Placental pericyte (primary cell): ENCODE measurements at places on chromosomes 5 and 9. TPM values are rescaled to one million over a fixed set of nuclear protein-coding genes. Genes with fewer than 3 reads are reported as not detected.

The ROR2 gene
- total RNA-seq, result 10.3 and 43.3 TPM in 2 replicates

The LOX gene
- total RNA-seq, result 92.5 and 218 TPM in 2 replicates

The CATSPER3 gene
- total RNA-seq, result 0.43 TPM in 1 of 2 replicates, not detected in the other

The CRHBP gene
- total RNA-seq, result 1.0 TPM in 1 of 2 replicates, not detected in the other

The SOX30 gene
- total RNA-seq, result under 0.01 TPM in 1 of 2 replicates, not detected in the other

The CCDC192 gene
- not detected in 2 replicates for total RNA-seq

The SEC24A gene
- 32.4 and 48.7 TPM in 2 replicates for total RNA-seq

The FCN1 gene
- total RNA-seq, result not detected in 2 replicates

The VDAC1 gene
- total RNA-seq, result 206 and 364 TPM in 2 replicates

The SPATA6L gene
- 0.22 and 0.43 TPM in 2 replicates for total RNA-seq

The ADAMTS13 gene
- total RNA-seq, result 0.57 and 0.88 TPM in 2 replicates

The ARAP3 gene
- 6.1 and 20.0 TPM in 2 replicates for total RNA-seq

The CHSY3 gene
- 8.3 and 15.6 TPM in 2 replicates for total RNA-seq

The TAS2R1 gene
- 0.29 TPM in 1 of 2 replicates, not detected in the other for total RNA-seq
